Nephron progenitor cell (in vitro differentiated cells): ENCODE measurements at places on chromosomes 11 and 22.
A peak's percentile ranks its signal among the peaks of the same experiment; 100 is the strongest.

- no peak for DNase-seq
These were observed 85.8 kb downstream of the MYO7A start for GRCh38 chr11:77213589-77214428.

- no peak for DNase-seq
These were observed 9.2 kb upstream of the RBM14 start for GRCh38 chr11:66607126-66607834.

DNA sequence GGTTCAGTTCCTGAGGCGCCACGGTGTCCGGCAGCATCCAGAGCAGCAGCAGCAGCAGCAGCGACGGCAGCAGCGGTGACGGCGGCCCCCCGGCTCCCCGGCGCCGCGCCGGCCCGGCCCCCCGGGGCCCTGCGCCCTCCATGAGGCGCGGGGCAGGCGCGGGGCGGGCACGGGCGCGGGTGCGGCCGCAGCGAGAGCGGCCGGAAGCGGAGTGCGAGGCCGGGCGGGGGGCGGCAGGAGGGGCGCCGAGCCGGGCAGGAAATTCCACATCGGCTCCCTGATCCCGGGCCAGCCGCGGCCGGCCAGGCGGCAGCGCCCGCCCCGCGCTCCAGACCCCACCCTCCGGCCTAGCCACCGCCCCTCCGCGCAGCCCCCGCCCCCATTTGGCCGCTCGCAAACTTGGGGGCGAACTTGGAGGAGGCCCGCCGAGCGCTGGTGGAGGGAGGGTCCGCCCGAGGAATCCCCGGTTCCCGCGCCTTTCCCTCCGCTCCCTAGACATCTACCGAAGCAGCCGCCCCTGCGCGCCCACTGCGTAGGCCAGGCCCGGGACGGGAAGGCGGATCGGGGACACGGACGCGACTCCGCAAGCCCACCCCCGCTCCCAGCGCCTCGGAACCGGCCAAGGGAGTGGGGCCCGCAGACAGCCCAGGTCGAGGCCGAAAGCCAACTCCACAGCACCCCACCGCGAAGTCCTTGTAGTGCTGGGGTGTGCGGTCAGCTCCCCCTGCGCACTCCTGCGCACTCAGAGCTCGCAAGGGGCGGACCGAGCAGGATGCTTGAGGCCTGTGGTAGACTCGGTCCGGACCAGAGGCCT is at the start of gene SCARF2:
SCARF2 (minus strand) TSS at position 213 of the 814 bp plus-strand sequence; CDS start at position 142, 71 bp downstream.
- peak; percentile 85 for DNase-seq

- no peak for DNase-seq
These were observed 22.2 kb downstream of the ASRGL1 start for GRCh38 chr11:62359475-62359874.

DNA sequence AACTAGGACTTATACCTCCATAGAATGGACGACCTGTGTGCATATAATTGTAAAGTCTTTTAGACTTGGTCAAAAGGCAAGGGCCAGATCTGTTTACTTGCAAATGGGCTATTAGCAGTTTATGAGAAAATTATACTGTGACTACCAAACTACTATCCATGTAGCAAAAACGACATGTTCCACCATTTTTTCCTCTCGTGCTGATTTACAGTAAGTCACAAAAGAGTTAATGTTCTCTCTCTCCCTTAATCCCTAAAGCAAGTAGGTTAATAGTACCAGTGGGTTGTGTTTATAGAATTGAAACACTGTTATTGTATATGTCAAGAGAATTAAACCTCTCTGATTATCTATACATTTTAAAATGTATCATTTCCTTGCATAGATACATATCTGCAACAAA is 147.3 kb downstream of the MAML2 start:
- no peak for DNase-seq

DNA sequence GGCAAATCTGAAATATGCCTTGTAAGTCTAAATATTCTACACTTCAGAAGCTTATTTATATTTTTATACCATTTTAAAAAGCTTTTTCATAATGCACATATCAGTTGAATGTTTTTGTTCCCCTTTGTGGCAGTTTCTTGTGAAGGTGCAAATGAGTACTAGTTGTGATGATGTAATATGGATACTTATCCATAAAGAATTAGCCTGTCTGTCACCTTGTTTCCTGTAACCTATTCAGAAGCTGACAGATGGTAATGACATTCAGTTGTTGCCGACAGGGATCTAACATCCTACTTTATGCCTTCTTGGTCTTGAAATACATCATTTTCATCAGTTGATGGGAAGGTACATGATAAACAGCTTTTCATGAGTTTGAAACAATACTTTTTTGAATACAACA is 2.9 kb downstream of the QSER1 start:
- DNase-seq, result no peak

GRCh38 chr11:11035331-11035730 is 177.5 kb upstream of the ZBED5 start:
- DNase-seq, result no peak

- no peak for DNase-seq
These were observed 50.2 kb downstream of the MCAM start for GRCh38 chr11:119266517-119267255.

GRCh38 chr11:2924381-2924780 is 4.8 kb downstream of the PHLDA2 start:
- DNase-seq, result no peak

GRCh38 chr22:37639070-37639760 is at the start of gene SH3BP1:
Gene SH3BP1 (plus strand): TSS chr22:37639669. CDS start chr22:37639788, 119 bp downstream.
- DNase-seq, result peak; percentile 85

- DNase-seq, result no peak
These were observed 45.9 kb upstream of the ARHGAP32 start for GRCh38 chr11:129237880-129238638.

DNA sequence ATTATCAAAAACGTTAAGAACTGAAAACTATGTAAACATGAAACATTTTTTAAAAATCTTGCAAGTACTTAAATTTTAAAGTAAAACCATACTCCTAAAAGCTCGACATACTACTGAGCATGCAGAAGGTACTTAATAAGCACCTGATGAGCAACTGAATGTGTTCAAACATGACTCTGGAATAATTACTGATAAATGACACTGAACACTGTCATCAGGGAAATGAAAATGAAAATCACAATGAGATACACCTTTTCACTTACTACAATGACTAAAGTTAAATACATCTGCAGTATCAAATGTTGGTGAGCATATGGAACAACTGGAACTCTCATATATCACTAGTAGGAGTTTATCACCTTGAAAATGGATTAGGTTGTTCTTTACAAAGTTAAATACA is 65.2 kb downstream of the PICALM start:
- DNase-seq, result no peak

DNA sequence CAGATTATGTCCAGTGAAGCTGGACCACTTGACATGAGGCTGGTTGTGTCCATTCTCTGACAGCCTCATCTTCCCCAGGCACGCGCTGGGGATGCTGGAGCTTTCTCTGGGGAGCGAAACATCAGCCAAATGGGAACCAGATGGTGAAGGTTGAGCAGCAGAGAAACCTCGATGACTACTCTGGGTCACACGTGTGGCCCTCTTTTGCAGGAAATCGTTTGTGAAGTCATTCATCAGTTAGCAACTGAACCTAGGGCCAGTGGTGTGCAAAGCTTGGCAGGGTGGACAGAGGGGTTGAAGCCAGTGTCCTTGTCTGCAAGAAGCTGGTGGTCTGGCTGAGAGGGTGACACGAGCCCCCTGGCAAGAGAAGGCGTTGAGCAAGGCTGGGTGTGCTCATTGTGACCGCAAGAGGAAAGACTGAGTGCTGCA is 109.8 kb downstream of the ZBTB16 start:
- no peak for DNase-seq

DNA sequence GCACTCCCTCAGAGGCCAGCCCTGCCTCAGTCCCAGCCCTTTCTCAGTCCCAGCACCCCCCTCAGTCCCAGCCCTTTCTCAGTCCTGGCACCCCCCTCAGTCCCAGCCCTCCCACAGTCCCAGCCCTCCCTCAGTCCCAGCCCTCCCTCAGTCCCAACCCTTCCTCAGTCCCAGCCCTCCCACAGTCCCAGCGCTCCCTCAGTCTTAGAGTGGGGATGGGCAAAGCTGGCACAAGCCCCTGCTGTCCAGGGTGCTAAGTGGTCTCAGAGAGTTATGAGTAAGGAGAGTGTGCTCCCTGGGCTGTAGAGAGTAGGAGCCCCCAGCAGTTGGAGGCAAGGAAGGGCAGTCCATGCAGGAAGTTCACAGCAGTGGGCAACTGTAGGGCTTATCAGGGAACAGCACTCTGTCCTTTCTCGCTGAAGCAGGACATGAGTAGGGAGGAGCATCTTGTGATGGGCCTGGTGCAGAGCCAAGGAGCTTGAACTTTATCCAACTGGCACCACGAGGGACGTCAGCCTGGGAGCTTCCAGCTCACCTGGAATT is 51.4 kb upstream of the CRYBB3 start:
- DNase-seq, result peak; percentile 13

DNA sequence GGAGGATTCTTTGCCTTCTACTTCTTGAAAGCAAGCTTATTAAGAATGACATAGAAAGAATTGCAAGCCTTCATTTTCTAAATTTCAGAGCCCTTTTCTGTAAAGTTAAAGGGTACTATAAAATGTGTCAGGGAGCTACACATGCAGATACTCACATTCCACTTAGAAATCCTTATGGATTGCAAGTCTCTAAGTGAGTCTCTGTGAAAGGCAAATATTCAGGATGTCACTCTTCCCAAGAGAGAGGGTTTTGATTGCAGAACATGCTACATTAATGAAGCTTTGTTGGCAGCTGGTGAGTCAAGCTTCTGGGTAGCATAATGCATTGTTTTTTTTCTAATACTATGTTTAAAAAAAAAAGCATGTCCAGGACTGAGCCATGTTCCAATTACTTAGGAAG is 369.2 kb downstream of the DCDC1 start:
- no peak for DNase-seq

GRCh38 chr11:57674251-57674650 is 6.3 kb downstream of the ZDHHC5 start:
- DNase-seq, result no peak

GRCh38 chr11:128053981-128054931 is 533.1 kb downstream of the ETS1 start:
- DNase-seq, result no peak

DNA sequence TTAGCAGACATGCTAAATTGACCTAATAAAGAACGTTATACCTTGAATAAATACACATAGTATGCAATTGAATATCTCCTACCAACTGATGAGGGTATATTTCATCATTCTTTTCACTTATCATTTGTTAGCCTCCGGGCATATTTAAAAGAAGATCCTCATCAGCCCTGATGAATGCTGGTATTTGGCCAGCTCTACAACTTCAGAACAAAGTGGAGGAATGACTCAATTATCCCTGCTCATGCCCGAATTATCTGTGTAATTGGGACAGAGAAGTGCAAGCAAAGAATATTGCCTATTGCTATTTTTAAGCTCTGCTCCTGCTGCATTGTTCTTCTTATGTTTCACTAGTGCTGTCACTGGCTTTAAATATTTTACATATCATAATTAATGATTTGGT is 622.1 kb downstream of the METTL15 start:
- DNase-seq, result no peak

- no peak for DNase-seq
These were observed 194.3 kb upstream of the NARS2 start for GRCh38 chr11:78768971-78769370.

GRCh38 chr11:44847316-44847715 is 103.4 kb downstream of the TP53I11 start:
- DNase-seq, result no peak

DNA sequence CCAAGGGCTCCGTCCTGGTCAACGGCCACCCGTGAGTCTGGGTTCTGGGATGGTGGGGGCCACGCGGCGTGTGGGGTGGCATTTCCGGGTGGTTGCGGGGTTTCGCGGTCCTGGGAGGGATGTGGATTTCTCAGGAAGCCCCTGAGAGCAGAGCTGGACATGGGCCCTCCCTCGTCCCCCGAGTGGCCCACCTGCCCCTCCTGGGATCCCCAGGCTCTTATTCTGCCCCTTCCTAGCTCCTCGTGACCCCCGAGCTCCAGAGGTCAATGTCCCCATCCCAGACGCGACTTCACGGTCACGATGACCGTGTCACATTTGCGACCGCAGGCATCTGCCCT is 4.4 kb downstream of the MUC5AC start:
- DNase-seq, result no peak

DNA sequence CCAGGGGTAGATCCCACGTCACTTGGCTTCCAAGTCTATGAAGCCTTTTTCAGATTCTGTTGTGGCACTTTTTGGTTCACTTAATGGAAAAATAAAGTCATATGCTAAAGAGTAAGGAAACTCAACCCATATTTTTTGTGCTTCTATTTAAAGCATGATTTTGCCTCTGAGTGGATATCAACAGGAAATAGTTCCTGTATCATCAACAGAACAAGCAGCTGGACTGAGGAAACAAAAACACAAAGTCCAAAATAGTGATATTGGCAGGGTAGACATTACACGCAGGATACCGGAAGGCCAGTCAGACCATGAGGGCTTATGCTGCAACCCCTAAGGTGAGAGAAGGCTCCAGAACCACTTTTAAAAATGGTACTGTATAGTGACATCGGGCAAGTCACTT is 248.3 kb upstream of the ANO5 start:
- DNase-seq, result no peak

DNA sequence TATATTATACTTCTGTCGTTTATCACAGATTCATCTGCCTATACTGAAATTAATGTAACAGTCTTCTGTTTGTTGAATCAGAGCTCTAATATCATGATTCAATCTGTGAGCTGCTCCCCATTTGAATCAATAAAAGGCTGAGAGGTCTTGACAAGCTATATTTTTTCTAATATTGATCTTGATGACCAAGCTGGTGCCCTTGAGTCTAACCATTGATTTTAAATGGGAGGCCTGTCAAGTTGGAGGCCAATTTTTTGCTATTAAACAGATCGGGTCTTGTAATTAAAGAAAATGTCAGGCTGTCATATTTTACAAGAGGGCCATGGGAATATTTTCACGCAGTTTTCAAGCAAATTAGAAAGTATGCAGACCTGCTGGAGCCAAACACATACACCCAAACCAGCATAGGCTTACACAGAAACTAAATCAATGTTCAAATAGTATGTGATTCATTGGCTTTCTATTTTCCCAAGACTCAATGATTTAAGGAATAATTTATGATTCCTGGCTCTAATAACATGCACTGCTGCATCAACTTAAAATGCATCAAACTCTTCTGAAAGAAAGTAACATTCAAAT is 286.9 kb downstream of the CNTN5 start:
- DNase-seq, result no peak

GRCh38 chr11:67600324-67601029 is 6.3 kb upstream of the NDUFV1 start:
- no peak for DNase-seq

- DNase-seq, result no peak
These were observed 176.1 kb upstream of the NCAM1 start for GRCh38 chr11:112785149-112785548.

DNA sequence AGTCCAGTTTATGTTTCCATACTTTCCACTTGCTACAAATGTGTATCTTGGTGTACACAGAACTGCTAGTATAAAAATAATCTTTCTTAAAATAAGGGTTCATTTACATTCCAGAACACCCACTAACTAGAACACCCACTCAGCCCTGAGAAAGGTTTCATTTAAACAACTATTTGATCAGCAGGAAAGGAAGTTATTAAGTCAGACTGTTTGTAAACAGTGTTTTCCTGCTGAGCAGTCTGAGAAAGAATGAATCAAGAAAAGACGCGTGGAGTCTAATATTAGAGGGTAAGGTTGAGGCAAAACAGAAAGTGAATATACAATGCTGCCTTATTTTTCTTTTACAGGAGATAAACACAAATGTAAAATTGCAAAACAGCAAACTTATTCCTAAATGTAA is 32.7 kb downstream of the NARS2 start:
- no peak for DNase-seq
